ENCODE measurements at places on chromosomes 16 and 17.

- peak overlapping the region; percentile 45 for H3K4me3 ChIP-seq
- peaks cover 68% of the 10 kb centered on the region for H3K36me3 ChIP-seq
- DNase-seq = no peak
- H3K27ac ChIP-seq = peak overlapping the region; percentile 65
Measured at GRCh38 chr16:68072038-68072695, 13.0 kb upstream of the NFATC3 start.

- no peak for DNase-seq
- no peak overlapping the region for H3K4me3 ChIP-seq
Measured at GRCh38 chr16:81528256-81528655, 83.6 kb downstream of the CMIP start.

GRCh38 chr16:12293017-12293618, 316.6 kb downstream of the SNX29 start:
- H3K27ac ChIP-seq = no peak overlapping the region
- H3K36me3 ChIP-seq = no peaks in the 10 kb centered on the region
- no peaks in the 10 kb centered on the region for H3K27me3 ChIP-seq
- H3K4me3 ChIP-seq = no peak overlapping the region

GRCh38 chr16:48201515-48202201, 42.4 kb upstream of the LONP2 start:
- H3K27ac ChIP-seq = no peak overlapping the region
- no peak for DNase-seq
- H3K4me1 ChIP-seq = no peaks in the 10 kb centered on the region
- peaks cover 6% of the 10 kb centered on the region for H3K27me3 ChIP-seq

DNA sequence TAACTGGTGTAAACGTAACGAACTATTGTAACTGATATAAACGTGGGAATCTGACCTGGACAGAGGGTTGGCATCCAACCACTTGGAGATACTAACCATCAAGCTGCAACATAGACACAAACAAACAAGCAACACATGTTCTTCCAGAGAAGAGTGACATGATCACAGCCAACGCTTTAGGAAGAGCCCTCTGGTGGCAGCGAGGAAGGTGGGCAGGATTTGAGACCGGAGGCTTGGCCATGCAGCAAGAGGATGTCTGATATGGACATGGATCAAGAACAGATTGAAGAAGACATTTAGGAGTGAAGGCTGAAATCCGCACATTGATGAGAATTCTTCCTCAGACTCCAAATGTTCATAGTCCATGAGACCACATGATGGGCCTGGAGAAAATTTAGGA, 40.3 kb upstream of the TNRC6A start:
- no peaks in the 10 kb centered on the region for H3K27me3 ChIP-seq
- H3K4me3 ChIP-seq = no peak overlapping the region
- H3K4me1 ChIP-seq = no peaks in the 10 kb centered on the region

DNA sequence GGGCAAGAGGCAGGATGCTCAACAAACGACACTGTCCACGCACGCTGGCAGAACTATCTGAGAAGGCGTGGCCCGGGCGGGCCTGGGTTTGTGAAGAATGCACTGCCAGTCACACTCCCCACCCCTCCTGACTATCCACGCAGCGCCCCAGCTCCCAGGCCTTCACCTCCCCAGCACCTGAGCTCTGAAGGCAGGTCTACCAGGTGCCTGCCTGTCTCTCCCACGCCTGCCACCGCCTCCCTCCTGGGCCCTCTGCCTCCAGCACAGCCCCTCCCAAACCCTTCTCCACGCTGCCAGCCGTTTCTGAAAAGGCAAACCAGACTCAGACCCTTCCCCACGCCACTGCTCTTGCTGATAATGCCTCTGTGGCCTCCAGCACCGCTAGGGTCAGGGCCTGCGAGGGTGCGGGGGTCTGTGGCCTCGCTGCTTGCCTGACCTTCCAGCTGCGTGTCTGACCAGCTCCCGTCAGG, 11.6 kb downstream of the MYBBP1A start:
- no peaks in the 10 kb centered on the region for H3K27me3 ChIP-seq
- H3K4me1 ChIP-seq = no peaks in the 10 kb centered on the region
- DNase-seq = no peak
- H3K36me3 ChIP-seq = peaks cover 18% of the 10 kb centered on the region

DNA sequence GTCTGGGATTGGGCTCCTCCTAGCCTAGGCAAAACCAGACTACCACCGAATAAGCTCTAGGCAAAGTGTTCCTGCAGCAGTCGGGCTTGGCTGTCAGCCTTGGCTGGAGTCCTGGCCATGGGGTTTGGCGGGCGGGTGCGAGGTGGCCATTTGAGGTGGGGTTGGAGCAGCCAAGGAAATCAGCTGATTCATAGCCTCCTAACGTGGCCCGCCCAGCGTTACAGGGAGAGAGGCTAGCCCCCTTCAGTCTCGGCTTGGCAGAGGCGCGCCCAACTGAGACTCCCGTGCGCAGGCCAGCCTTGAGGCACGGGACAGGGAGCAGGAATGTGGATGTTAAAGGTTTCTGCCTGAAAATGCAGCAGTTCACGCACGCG, 1.9 kb downstream of the PMP22 start:
- no peak for DNase-seq
- H3K4me3 ChIP-seq = no peak overlapping the region
- no peak overlapping the region for H3K27ac ChIP-seq
- H3K27me3 ChIP-seq = peaks cover 87% of the 10 kb centered on the region
- H3K4me1 ChIP-seq = peaks cover 3% of the 10 kb centered on the region
